ENCODE measurements at places on chromosomes 11 and 22.
A peak's percentile ranks its signal among the peaks of the same experiment; 100 is the strongest.

DNA sequence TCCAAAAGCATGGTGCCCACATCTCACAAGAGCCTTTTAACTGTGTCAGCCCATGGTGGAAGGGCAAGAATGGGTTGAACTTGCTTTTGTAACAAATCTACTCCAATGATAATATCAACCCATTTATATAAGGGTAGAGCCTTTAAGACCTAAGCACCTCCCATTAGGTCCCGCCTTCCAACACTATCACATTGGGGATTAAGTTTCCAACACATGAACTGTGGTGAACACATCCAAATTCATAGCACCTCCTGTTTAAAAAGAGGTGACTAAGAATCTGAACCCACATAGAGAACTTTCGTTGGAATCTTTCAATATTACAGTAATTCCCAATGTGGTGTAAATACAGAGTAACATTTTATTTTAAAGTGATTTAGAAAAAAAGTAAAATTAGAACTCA, 9.2 kb upstream of the CNTF start:
- no peak for DNase-seq

GRCh38 chr22:45975164-45976161, 1.5 kb downstream of the WNT7B start:
- DNase-seq = no peak

- no peak for DNase-seq
Observed at GRCh38 chr22:23192133-23192532, 11.8 kb downstream of the BCR start.

- DNase-seq = peak; percentile 16
Observed at GRCh38 chr22:43867839-43868635, 5.7 kb upstream of the SULT4A1 start.

DNA sequence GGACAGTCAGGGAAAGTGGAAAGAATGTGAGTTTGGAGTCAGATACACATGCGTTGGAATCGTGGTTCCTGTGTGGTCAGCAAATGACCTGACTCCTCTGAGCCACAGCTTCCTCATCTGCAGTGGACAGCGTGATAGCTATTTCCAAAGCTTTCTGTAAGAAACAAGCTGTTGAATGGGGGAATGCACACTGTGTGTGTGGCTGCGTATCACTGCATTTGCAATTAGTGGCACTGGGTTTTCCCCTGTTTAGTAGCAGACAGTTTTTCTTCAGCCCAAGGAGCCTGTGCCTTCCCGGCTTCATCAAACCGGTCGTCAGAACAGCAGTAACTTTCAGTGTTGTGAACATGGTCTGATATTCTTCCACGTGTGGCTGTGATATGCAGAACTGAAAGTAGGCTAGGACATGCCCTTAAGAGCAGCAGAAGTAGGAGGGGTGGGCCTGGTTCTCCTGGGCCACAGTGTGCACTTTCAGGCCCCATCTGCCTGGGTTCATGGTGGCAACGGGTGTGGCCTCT, 121.5 kb downstream of the RRAS2 start:
- no peak for DNase-seq

DNA sequence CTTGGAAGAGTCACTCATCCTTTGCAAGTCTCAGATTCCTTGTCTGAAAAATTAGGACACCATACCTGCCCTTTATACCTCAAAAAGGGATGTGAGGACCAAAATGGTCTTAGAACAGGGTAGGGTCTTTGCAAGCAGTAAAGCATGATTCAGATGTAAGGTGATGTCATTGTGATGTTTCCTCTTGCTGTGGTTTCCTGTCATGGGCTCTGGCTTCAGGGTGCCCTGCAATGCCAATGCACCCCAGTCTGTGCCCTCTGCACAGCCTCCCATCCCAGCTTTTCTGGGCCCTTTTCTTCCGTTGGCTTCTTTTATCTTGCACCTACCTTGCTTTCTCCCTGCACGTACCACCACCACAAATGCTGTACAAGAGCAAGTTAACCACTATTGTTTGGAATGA, 87.8 kb upstream of the NNMT start:
- DNase-seq = no peak

- DNase-seq = no peak
Observed at GRCh38 chr22:40391417-40391816, 21.0 kb downstream of the SGSM3 start.

Measured in HL-60 (cell line).